Cardiac septum (tissue), 1 donor: ENCODE measurements at places on chromosomes 2 and 18. TPM values are rescaled to one million over a fixed set of nuclear protein-coding genes. Genes with fewer than 3 reads are reported as not detected.
A peak's percentile ranks its signal among the peaks of the same experiment; 100 is the strongest.

C2orf78 gene
- total RNA-seq = not detected

FHL2 gene
- total RNA-seq = 467 TPM

TCF23 gene
- total RNA-seq = not detected

ERBB4 gene
- total RNA-seq = 13.8 TPM

DCTN1 gene
- 233 TPM for total RNA-seq

HTRA2 gene
- total RNA-seq = 25.0 TPM

DNA sequence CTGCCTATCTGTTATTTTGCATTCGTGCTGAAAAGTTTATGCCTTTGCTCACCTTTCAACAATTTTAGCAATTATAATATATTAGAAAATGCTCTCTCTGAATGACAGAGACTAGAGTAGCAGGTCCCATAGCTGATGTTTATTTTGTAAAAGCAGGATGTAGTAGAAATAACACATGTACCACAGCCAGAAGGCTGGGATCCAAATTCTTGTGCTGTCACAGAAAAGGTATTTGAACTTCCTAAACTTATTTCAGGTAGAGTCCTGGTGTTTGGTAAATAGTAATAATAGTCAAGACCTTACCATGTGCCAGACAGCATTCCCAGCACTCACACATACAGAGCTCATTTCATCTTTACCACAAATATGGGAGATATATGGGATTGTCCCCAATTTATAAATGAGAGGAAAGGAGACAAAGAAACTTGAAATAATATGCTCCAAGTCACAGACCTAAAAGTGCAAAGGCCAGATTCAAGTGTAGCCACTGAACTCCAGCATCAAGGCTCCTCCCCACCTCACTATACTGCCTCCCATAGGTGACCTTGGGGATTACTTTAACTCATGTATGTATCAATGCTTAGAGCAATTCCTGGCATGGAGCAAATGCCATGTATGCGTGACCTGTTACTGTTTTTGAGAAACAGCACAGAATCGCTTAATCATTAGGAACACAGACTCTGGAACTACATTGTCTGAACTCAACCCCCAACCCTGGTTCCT, 284.7 kb upstream of the RAB12 start:
- no peak for DNase-seq

- no peak for DNase-seq
Observed at GRCh38 chr18:56836173-56836572, 185.0 kb downstream of the WDR7 start.

GRCh38 chr2:9330612-9331270, 92.6 kb downstream of the ITGB1BP1 start:
- DNase-seq = no peak

DNA sequence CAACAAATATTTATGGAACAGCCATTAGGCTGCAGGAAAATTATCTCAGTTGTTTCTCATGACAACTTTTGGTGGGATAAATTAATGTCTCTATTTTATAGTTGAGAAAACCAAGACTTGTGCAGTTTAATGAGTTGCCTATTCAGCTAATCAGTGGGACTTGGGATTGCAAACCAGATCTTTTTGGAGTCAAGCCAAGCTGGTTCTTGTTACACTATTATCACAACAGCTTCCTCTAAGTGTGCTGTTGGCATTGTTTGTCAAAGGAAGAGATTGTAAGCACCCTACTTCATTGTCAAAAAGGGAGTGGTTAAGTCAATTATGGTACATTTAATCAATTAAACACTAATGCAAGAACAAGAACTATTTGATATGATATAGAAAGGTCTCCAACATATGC, 119.2 kb downstream of the PAX3 start:
- no peak for DNase-seq

DNA sequence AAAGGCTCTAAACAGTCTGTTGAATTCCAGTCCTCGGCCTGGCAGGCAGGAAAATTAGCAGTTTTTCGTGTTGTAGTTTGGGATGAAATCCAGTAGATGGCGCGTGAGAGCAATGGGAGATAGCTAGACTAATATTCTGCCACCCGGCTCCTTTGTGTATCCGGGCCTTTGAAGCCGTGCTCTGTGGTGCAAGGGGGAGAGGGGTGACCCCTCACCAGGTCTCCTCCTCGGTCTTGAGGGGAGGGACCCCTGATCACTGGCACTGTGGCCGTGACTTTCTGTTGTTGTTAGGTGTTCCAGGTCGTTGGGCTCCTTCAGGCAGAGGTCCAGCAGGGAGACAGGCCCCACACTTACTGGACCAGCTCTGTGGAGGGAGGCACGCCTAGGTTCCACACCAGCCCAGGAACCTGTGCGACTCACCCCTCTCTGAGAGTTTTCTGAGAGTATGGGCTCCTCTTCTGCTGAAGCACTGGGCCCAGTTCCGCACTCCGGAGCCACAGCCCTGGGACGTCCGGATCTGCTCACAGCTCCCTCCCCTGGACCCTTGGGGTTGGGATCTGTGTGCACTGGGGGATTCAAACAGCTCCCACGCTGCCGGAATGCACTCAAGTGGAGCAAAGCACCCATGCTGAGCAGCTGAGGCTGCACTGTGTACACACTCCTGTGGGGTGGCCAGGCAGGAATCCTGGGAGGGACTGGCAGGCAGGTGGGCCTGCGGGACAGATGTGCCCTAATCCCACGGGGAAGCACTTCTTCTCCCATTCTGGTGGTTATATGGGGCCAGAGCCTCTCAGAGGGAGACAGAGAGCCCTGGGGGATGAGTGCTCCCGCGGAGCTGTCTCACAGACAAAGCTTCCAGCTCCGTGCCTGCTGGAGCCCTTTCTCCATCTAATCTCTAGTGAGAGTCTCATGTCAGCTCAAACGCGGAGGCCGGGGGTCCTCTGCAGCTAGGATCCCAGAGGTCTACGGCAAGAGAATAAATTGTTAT, 8.8 kb downstream of the GKN2 start:
- DNase-seq = no peak

DNA sequence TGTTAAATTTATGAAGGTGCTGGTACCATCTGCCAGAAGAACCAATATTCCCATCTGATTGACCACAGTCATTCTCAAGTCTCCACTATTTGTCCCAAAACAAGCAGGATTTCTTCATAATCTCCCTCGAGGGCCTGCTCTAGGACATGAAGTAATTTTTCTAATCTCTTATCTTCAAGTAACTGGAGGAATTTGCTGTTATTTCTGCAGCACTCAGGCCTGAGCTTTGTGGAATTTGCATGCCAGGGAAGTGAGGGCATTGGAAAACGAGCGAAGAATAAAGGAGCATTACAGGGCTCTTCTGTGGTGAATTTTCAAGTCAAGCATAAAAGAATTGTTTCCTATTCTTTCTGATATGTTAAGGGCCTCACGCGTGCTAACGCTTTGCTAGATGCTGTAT, 161.2 kb upstream of the EPAS1 start:
- no peak for DNase-seq

DNA sequence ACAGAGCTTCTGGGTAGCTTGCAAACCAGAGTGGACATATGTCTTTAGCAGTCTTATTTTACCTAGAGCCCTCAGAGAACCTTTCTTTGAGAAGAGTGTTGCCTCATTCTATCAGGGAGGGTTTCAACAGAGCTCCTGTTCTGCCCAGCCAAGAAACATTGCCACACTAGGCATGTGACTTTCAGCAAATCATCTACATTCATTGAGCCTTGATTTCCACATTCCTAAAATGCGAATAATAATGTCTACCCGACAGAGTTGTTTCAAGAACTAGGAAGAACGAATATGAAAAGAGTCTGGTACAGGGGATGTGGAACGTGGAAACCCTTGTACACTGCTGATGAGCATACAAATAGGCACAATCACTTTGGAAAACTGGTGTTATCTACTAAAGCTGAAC, 7.8 kb upstream of the PRKAG3 start:
- DNase-seq = no peak

DNA sequence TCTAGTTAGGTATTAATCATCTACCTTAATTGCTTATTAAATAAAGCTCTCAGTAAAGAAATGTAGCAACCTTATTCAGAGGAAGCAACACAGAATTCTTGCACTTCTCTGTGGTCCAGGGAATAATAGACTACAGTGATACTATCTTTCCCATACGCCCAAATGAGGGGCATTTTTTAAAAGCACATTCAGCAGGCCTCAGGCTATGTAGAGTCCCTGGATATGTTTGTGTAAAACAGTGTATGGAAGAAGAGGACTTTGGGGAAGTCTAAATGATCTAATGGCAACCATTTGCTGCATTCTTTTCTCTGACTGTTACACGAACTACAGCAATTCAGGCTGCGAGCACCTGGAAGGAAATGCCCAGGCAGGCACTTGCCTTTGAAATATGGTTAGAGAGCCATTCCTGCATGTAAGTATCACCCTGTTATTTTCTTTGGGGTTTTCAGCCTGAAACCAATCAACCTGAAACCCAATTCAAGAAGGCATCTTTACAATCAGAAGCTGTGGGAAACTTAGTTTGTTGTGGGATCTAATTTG, 1814.7 kb upstream of the CELF4 start:
- no peak for DNase-seq

DNA sequence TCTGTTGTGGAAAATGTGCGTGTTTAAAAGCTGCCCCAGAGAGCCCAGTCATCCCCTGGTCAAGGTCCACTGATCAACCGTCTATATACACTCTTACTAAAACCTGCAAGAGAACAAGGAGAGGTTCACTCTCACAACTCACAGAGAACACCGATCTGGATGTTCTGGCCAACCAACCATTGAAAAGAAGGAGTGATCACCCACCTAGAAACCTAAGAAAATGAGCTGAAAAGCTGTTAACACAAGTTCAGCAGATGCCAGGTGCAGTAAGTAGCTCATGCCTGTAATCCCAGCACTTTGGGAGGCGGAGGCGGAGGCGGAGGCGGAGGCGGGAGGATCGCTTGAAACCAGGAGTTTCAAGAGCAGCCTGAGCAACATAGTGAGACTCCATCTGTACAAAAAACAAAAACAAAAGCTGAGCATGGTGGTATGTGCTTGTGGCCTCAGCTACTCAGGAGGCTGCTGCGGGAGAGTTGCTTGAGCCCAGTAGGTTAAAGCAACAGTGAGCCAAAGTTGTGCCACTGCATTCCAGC, 14.5 kb downstream of the ATG16L1 start:
- DNase-seq = no peak

DNA sequence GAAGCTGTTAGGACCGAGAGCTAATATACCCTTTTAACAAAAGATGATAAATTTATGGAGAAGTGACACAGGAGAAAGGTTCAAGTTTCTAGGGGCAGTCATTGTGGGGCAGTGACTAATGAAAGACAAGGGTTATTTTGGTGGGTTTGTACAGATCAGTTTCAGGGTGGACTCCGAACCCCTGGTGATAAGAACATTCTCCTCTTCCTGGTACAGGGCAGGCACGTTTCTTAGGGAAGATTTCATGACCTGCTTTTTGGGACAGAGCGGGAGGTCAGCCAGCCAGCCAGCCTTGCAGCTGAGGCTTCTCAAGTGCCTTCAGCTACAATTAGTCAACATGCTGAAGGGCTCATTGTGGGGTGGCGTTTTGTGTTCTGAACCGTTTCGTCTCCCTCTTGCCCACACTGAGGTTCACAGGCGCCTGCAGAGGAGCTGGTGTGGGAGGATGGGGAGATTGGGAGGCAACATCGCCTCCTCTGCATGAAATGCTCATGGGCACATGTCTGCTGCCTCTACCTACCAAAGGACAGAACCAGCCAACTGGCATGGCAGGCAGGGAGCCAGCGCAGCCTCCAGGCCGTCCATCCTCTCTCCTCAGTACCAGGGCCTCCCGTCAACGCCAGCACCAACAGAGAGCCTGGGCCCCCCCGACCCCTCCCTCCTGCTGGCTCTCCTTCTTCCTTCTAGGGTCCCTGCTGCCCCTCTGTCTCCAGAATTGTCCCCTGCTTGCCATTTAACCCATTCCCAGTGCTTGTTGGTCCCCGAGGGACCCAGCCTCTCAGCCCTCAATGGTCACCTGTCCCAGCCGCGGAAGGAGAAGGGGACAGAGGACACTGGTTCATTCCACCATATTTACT, 9.6 kb downstream of the CHMP1B start:
- no peak for DNase-seq

DNA sequence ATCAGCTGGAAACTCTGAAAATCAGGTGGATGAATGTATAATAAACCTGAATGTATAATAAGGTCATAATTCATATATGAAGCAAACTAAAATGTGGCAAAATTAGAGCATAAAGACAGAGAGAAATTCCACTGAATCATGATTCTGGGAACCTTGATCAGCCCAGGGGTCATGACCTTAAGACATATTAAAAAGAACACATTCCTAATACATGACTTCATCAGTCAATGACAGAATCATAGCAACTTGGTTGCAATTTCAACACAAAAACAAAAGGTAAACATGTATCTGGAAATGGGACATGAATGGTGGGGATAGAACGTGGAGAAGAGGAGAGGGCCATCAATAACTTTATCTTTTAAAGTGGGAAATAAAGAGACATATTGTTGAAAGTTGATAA, 17.6 kb downstream of the AFF3 start:
- no peak for DNase-seq

GRCh38 chr18:3447068-3447894, 2.7 kb upstream of the TGIF1 start:
- DNase-seq = no peak

DNA sequence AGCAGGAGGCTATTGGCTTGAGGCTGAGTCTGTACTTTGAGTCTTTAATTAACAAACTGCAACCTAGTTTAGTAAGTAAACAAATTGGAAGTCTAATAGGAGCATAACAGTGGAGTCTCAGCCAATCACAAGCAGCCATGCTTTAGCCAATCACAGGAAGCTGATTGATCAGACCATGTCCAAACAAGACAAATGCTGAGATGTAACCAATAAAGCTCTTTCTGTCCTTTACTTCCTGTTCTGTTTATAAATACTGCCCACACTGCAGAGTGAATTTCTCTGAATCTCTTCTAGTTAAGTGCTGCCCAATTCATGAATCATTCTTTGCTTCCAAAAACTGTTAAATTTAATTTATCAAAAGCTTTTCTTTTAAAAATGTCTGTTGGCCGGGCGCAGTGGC, 146.6 kb upstream of the DLX2 start:
- DNase-seq = no peak

GRCh38 chr2:223613017-223613950, 11.1 kb upstream of the SCG2 start:
- DNase-seq = peak; percentile 89

- DNase-seq = no peak
Observed at GRCh38 chr2:201237486-201238123, 22.7 kb upstream of the CASP8 start.

GRCh38 chr18:78792094-78792493, 187.5 kb upstream of the SALL3 start:
- DNase-seq = peak; percentile 67
